ENCODE measurements at places on chromosomes 2 and 18. TPM values are rescaled to one million over a fixed set of nuclear protein-coding genes. Genes with fewer than 3 reads are reported as not detected.
A peak's percentile ranks its signal among the peaks of the same experiment; 100 is the strongest.

GRCh38 chr2:120562218-120563005 lies 173.3 kb upstream of the GLI2 start:
- DNase-seq, result no peak

DNA sequence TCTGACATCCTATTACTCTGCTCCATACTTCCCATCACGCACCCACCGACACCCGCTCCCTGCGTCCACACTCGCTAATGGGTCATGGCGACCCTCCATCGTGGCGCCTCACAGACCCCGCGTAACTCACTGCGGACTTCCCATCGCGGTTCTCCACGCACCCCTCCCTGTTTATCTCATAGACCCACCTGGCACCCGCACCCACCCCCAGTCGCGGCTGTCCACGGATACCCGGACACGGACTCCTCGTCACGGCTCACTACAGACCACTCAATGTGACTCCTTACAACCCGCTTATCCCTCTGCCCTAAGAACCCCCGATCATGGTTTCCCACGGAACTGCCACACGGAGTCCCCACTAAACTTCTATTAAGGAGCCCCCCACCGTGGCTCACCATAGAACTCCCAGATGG lies 458 bp downstream of the CXXC1 start:
- no peak for DNase-seq

GRCh38 chr2:188078534-188078933 lies 213.1 kb upstream of the GULP1 start:
- no peak for DNase-seq

- DNase-seq, result no peak
Measured at GRCh38 chr2:144607891-144608521, 88.1 kb upstream of the ZEB2 start.

DNA sequence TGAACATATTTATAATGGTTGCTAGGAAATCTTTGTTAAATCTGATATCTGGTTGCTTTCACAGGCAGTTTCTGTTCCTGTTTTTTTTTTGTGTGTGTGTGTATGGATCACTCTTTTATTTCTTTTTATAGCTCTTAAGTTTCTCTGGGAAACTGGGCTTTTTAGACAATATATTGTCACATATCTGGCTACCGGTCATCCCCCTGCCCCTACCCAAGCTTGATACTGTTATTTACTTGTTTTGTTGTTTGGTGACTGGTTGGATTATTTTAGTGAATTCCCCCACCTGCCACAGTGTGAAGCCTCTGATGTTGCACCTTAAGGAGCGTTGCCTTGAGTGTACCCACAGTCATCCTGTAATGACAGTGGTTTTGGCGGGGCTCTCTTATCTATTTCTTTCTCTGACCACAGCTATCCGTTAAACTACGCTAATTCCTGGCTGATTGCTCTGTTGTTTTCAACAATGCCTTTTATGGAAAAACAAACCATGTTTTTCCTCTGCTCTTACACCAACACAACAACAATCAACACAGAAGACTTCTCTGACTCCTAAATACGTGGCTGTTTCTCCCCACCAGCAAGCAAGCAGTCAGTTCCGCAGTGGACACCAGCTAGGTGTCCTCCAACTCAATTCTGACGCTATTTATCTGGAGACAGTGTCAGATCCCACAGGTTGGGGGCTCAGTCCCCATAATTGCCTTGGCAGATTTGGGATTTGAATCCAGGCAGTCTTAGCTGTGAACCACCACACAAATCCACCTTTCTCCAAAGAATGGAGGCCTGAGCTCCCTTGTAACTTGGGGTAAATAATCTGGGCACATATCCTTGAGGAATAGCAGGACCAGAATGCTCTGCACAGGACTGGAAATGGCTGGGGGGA lies 10.9 kb downstream of the GNLY start:
- DNase-seq, result peak; percentile 42

- DNase-seq, result no peak
Measured at GRCh38 chr2:88181511-88181910, 11.4 kb downstream of the THNSL2 start.

FOXI3 gene
- not detected for total RNA-seq

DNA sequence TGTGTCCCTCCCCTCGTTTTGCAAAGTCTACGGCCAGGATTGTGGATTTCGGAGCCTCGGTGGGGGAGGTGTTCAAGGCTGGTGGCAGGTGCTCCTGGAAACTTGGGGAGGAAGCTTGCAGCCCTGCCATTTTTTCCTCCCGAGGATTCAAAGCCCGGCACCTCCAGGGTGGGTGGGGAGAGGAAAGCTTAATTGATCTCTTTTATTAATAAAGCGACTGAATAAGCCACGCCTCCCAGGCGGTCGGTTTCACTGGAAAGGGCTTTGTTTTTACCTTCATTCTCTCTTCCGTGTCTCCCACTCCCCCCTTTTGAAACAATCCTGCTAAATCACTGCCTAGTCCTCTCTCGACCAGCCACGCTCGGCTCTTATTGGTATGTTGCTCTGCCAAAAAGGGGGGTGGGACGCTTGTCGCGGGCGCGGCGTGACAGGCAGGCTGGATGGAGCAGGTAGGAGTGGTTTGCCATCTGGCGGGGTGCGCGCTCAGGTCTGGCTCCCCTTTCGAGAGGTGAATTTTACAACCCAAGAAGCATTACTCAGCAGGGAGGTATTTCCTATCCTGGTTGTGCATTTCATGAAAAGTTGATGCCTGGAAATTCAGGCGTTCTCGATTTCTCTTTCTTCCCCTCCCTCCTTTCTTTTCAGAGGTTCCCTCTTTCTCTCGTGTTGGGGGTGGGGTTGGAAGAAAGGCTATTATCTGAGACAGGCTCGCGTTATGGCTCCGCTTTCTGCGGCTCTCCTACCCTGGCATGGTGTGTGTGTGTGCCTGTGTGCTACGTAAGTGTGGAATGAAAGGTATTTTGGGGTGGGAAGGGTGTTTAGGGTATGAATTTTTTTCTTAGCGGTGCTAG lies 1.4 kb downstream of the NEDD4L start:
- DNase-seq, result no peak

- DNase-seq, result peak; percentile 75
Measured at GRCh38 chr2:28160986-28161425, 231.7 kb upstream of the FOSL2 start.

DNA sequence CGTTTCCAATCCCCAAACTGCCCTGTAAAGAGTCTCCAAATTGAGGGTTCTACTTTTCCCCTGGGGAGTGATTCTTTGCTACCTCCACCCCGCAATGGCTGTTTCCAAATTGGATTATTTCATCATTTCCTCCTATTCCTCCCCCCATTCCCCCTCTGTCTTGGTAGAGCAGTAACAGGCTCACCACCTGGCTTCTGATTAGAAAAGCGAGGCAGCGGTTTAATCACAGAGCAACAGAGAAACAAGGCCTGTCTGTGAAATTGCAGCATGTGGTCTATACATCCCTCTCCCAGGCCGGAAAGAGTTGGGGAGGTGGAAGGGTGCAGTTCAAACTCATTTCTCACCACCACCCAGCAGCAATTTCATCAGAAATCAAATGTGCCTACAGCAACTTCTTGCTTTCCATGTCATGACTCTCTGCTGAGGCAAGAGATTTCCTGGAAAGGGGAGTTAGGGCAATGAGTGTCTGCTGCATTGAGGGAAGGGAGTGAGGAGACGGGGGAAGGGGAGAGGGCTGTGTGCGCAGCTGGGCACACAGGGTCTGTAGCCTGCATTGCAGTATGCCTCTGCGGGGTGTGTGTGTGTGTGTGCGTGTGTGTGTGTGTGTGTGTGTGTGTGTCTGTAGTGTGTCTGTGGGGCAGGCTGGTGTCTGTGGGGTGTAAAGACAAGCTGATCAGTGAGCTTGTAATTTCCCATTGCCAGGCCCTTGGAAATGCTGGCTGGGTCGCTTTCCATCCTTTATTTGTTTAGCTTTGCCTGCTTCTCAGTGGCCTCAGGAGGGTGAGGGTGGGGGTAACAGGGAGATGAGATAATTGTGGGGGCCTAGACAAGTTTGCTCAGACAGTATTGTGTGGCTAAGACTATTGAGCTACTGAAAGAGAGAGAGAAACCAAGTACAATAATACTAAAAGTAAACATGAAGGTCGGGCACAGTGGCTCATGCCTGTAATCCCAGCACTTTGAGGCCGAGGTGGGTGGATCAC lies 13.5 kb upstream of the IGFBP2 start:
- DNase-seq, result no peak

DNA sequence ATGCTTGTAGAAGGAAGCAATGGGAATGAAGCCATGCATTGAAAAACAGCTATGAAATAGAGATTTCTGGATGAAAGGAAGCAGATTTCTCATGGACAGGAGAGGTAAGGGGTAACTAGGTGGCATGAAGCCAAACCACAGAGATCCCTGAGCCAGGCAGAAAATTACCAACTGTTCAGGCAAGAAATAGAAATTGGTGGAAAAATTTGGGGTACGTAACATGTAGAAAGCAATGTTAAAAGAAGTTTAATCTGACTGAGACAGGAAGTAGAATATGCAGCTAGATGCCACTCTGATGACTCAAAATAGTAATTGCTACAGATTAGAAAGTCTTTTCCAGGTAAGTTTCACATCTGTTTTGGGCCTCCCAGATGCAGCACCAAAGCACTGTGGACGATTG lies 928.5 kb upstream of the CELF4 start:
- DNase-seq, result no peak

DNA sequence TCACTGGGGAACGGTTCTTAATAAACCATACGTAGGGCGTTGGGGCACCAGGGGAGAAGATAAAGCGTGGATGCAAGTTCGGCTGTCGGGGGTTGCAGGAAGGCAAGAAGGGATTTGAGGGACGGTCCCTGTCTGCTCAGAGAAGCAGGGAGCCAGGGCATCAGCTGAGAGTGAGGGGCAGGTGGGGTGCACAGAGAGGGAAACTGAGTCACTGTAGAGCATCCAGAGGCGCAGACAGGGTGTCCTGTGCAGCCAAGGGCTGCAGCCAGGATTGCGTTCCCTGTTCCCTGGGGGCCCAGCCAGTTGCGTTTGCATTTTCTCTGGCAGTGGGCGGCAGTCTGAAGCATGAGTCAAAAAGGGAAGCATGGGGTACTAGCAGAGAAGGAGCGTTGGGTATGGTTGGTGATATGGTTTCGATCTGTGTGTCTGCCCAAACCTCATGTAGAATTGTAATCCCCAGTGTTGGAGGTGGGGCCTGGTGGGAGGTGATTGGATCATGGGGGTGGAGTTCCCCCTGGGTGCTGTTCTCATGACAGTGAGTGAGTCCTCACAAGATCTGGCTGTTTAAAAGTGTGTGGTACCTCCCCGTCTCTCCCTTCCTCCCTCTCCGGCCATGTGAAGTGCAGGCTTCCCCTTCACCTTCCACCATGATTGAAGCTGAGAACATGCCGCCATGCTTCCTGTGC lies 202.9 kb downstream of the NDUFA10 start:
- no peak for DNase-seq

DNA sequence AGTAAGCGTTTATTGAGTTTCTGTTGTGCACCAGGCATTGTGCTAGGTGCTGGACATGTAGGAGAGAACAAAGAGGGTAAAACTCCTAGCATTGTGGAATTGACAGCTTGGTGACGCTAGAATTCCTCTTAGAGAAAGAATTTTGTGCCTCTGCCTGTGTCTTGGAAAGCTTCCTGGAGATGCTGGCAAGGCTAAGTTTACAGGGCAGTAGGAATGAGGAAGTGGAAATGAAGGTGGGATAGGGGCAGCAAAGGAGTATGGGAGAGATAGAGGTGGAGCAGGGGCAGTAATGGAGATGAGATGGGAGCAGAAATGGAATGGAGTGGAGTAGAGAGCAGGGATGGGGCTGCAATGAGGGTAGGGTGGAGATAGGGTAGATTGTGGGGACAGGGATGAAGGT lies 29.8 kb downstream of the GPR39 start:
- no peak for DNase-seq

VWA3B gene
- not detected for total RNA-seq

- no peak for DNase-seq
Measured at GRCh38 chr2:168200930-168201583, 46.3 kb downstream of the STK39 start.

- no peak for DNase-seq
Measured at GRCh38 chr2:205670292-205670691, 12.0 kb upstream of the NRP2 start.

DNA sequence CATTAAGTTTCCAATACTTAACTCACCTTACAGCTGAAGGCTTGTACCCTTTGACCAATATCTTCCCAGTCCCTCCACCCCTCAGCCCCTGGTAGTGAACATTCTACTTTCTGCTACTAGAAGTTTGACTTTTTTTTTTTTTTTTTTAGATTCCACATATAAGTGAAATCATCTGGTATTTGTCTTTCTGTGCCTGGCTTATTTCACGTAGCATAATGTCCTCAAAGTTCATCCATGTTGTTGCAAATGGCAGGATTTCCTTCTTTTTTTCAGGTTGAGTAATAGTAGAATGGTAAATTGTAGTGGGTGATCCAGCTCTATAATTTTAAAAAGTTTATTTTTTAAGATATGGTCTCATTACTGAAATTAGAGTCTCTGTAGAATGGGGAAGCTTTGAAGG lies 316.0 kb downstream of the MTX2 start:
- DNase-seq, result no peak

EMILIN1 gene
- total RNA-seq, result 0.10 TPM

ZNF407 gene
- 3.5 TPM for total RNA-seq

DNA sequence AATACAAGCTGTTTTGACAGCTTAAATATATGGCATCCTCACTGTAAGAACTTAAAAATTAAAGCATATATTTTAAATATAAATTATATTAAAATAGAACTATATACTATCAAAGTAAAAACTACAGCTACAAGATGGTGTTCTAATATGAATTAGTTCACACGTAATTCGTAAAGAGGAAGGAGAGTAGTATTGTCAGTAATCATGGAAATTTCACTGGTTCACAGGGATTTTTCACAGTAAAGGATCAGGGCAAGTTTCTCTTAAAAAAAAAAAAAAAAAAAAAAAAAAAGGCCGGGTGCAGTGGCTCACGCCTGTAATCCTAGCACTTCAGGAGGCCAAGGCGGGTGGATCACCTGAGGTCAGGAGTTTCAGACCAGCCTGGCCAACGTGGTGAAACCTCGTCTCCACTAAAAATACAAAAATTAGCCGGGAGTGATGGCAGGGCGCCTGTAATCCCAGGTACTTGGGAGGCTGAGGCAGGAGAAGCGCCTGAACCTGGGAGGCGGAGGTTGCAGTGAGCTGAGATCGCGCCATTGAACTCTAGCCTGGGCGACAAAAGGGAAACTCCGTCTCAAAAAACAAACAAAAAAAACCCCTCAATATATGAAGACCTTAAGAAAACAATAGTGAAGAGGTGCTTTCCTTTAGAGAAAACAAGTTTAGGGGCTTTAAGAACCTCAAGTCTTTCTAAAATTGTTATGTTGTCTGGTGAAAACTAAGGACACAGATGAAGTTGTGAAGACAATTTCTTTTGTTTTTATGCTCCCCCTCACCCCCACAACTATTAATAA lies 32.5 kb downstream of the PNO1 start:
- DNase-seq, result no peak

CBLN2 gene
- 0.12 TPM for total RNA-seq

SLC25A52 gene
- total RNA-seq, result not detected
